CD4-positive, alpha-beta T cell treated with Interleukin-1 beta for 1 hour (primary cell): ENCODE measurements at places on chromosomes 13 and 19.

DNA sequence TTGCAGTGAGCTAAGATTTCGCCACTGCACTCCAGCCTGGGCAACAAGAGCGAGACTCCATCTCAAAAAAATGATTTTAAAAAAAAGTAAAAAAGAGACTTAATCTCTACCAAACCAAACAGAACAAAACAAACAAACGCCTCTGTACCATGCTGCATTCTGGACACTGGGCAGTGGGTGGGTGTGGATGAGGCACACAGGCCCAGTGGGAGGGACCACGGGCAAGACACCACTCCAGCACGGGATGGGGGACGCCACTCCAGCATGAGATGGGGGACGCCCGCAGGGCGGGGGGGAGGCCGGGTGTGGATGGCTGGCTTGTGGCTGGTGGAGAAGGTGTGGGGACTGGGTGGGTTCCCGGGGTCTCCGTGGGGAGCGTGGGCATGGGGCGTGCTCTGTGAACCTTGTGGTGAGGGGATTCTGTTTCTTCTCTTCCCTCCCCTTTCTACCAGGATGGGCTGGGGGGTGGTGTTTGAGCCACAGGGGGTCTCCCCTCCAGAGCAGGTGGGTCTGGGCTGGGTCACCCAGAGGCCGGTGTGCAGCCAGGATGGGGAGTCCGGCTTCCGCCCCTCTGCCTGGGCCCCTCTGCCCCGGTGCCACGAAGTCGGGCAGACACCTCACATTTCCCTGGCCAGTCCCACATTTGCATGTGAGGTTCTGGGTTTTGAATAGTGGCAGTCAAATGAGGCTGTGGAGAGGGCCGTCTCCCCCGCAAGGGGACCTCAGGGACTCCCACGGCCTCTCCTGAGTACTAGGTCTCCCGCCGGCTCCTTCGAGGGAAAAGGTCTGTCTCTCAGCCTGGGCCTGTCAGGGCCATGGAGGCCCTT, 23.9 kb upstream of the MATK start:
- DNase-seq: peak; percentile 35

DNA sequence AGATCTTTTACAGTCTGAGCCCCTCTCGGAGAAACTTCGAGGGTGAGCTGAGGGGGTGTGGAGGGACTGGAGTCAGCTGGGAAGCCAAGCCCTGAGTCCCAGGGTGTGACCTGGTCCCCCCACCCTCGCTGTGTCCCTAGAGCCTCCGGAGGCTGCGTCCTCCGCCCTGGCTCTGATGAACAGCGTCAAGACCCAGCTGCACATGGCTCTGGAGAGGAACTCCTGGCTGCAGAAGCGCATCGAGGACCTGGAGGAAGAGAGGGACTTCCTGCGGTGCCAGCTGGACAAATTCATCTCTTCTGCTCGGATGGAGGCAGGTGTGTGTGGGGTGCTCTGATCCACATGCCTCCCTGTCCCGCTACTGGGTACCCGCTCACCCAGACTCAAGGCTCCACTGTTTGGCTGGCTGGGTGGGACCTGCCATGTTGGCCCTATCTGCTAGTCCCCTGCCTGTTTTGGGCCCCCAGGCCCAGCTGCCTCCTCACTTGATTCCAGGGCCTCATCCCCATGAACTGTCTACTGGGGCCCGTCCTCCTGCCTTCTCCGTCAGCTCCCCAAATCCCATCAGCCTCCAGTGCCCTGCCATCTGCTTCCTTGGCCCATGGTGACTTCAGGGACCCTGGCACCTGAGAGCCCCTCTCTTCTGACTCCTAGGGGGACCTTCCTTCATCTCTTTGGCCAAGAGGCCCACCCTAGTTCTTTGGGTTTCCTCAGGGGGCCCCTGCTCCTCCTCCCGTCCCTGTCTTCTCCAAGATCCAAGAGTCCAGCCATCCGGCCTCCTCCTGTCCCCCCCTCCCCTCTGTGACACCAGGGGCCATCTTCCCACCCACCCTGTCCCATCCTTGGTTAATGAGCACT, 1.5 kb downstream of the CCDC106 start:
- DNase-seq: no peak

- DNase-seq: no peak
These were observed 9.6 kb downstream of the EFNB2 start for GRCh38 chr13:106525865-106526264.

- peak; percentile 91 for DNase-seq
These were observed at the start of gene NACC1 for GRCh38 chr19:13117772-13118423. NACC1 (plus strand) TSS chr19:13118264; CDS start chr19:13135208, 16,944 bp downstream.

DNA sequence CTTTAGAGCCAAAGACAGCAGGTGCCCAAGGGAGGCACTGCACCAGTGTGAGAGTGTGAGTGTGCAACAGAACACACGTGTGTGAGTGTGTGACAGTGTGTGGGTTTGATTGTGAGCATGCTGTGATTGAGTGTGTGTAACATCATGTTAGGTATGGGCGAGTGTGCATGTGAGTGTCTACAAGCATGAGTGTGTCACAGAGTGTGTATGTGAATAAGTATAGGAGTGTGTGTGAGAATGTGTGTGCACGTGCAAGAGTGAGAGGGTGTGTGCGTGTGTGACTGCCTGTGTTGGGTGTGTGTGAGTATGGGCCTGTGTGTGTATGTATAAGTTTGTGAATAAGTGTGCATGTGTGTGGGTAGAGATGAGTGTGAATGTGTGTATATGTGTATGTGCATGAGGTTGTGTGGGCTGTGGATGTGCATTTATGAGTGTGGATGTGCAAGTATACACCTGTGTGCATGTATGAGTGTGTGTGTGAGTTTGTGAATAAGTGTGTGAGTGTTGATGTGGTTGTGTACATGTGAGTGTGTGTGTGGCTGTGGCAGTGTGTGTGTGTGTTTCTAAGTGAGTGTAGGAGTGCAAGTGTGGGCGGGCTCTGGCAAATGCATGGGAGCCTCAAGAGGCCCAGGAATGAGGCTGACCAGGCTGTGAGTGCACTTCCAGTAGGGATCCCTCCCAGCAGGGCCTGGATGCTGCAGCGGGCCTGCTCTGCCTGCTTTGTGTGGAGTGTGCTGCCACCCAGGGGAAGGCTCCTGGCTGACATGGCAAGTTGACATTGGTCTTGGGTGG, 198.4 kb downstream of the COL4A1 start:
- DNase-seq: no peak

DNA sequence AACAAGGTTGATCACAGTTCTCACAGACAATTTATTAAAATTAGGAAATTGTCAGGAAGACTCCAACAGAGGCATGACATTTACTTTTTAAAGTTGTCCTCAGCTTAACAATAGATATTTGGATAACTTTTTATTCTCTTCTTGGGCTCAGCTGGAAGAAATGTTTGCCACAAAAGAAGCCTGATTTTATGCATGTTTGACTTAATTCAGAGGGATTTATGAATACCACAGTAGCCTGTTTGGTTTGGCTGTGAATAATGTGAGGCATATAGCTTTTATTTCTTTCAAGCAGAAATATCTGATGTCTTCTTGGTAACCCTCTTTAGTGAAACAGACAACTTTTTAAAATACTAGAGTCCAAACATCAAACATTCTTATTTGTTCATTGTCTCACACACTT, 1464.5 kb upstream of the SLC10A2 start:
- DNase-seq: no peak

DNA sequence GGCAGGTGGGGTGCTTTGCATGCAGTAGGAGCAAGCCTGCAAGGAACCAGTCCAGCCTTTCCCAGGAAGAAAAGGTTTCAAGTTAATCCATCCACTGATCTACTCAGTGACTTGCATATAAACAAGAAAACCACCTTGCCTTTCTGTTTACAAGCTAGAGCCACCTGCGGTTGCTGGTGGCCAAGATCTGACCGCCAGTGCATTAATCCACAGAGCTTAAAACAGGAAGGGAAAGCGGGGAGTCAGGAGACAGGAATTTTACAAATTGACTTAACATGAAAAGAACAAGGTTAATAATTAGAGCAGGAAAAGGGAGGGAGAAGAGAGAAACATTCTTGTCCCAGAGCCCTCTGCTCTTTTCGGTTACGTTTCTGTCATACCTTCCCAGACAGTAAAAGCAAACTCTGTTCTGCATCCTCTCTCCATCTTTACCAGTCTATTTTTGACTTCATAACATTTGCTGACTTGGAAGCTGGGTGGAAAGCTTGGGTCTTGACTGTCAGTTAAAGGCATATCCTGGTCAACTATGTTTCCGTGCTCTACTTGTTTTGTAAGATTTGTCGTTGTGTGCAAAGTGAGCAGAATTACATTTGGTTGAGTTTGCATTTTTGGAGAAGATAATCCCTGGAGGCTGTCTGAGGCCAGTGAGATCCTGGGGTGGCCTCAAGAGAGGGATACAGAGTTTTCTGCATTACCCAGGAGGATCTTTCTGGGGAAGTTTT, 760.6 kb downstream of the EFNB2 start:
- no peak for DNase-seq

- peak; percentile 71 for DNase-seq
These were observed 2.3 kb upstream of the STRN4 start for GRCh38 chr19:46748325-46749109.

DNA sequence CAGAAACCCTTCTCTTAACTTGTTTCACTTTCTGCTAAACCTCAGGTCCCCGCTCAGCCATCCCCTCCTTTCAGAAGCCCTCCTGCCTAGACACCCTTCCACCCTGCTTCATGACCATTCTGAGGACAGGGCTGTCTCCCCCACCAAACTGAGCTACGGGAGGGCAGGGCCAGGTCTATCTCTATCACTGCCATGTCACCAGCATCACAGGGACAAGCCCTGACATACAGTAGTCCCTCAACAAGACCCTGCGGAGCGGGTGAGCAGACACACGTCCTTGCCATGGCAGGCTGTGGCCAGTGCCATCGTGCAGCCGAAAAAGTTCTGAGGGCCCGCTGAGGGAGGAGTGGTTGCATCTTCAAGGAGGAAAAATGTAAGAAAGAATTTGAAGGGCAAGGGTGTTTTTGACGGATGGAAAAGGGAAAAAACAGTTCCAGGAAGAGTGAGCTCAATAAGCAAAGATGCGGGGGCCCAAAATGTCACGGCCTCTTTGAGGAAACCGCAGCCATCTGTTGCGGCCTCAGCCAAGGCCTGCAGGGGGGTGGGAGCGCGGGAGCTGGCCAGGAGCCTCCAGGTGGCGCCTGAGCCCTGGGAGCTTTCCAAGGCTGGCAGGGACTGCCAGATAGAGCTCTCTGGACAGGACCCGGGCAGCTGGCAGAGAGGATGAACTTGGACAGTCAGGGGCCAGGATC, 8.1 kb downstream of the PTGIR start:
- peak; percentile 16 for DNase-seq

GRCh38 chr13:27605099-27605498, 15.2 kb downstream of the LNX2 start:
- DNase-seq: no peak

- DNase-seq: no peak
These were observed 272.5 kb downstream of the ENOX1 start for GRCh38 chr13:43514311-43514710.

DNA sequence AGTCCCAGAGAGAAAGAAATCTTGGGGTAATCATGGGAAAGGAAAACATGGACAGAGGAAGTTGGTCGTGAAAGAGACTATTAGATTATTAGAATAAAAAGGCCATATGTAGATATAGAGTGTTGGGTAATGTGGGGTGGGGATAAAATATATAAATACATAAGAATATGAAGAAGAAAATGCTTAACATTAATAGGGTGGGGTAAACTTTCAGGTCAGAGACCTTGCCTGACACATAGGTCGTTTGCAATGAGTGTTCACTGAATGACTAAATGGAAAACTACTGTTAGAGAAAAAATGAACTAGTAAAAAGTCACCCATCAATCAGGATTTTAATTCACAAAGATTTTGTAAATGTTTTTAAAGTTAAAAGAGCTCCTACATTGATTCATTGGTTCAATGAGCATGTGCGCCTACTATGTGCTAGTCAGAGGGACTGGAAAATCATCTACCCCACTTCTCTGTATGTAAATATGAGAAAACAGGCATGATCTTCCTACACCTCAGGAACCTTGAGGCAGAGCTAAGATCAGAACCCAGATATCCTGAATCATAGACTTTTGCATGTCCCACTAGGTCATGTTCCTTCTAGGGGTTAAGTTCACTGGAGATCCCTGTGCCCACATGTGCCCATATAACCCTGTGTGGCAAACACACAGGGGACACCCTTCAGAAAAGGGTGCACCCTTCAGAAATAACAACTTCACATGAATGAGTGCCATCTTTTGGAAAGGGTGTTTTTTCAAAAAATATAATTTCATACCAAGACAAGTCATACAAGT, 24.6 kb upstream of the KLF12 start:
- no peak for DNase-seq

GRCh38 chr13:73981595-73981994, 152.6 kb downstream of the KLF12 start:
- DNase-seq: no peak

- DNase-seq: no peak
These were observed 11.4 kb downstream of the TEX26 start for GRCh38 chr13:30943881-30944280.

- no peak for DNase-seq
These were observed 69.5 kb downstream of the SPACA7 start for GRCh38 chr13:112445411-112446271.

DNA sequence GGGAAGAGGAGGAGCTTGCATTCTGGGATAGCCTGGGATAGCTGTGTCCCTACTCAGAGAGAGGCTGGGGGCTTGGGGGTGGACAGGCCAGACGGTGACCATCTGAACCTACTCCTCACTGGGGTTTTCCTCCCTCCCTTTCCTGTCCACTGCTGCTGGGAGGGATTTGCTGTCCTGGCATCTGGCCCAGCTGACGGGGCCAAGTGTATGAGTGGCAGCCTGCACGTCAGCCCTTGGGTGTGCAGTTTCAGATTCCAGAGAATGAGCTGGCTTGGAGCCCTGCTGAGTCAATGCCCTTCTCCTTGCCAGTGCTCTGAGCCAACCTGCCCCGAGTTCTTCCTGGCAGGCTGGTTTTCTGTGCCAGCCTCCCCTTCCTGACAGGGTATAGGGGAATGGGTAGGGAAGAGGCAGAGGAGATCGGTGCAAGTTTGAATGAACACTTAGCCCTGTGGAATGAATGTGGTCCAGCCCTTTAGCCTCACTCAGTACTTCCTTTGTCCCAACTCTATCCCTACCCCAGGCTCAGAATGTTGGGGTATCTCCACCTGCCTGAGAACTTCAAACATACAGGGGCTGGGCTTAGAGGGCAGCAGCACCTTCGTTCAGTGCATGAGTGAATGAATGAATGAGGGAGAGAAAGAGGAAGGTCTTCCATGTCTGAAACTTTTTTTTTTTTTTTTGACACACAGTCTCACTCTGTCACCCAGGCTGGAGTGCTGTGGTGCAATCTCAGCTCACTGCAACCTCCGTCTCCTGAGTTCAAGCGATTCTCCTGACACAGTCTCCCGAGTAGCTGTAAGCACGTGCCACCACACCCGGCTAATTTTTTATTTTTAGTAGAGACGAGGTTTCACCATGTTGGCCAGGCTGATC, 1.8 kb upstream of the ANGPTL4 start:
- no peak for DNase-seq
